Mucosa of descending colon (tissue), 3 donors: ENCODE measurements at places on chromosomes 5 and 9. TPM values are rescaled to one million over a fixed set of nuclear protein-coding genes. Genes with fewer than 3 reads are reported as not detected.

DNA sequence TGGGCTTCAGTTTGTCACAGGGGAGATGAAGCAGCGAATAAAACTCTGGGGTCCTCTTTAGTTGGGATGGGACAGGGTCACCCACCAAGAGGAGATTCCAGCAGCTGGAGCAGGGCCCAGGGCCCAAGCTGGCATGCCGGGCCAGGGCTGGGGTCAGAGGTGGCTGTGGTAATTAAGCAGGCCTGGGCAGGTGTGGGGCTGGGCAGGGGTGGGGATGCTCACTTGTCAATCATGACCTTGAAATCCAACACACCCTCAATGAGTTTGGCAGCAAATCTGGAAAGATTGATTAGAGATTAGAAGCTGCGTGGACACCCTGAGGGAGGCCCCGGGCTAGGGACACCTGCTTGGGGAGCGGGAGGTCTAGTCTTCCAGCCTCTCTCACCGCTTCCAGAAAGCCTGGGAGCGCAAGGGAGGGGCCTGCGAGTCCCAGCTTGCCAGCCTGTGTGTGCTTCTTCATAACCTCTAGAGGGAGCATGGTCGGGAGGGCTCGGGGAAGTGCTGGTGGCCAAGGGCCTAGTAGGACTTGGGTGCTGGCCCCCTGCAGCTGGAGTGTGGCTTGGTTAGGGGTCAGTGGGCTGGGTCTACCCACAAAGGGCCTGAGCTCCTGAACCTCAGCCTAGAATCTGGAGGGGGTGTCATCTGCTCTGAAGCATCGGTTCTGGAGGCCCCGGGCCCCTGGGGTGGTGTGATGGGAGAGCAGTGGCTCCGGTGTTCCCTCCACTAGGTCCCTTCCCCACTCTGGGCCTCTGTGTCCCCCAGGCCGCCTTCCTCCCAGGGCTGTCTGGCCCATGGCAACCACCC lies 7.6 kb downstream of the CRAT start:
- no peak for DNase-seq

DNA sequence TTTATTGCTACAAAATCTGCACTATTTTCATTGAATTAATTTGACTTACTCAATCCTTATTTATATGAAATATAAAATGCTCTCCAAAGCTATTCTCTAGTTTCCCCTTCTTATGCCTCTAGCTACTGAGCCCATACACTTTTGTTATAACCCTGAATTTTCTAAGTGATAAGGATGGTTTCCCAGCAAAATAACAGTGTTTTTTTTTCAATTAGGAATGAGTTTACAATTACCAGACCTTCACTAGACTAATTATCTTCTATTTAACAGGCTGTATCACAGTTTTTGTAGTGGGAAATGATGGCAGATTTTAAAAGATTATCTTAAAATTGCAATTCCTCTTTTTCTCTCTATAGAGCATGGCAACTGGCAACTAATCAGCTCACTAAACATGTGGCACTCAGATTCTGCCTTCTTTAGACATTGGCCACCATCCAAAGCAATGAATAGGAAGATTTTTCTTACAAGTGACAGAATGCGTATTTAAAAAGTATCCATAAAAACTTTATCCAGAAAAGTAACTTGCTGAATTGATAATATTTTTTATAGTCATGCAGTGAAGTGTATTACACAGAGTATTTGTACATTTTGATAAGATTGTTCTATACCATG lies 585.7 kb upstream of the ZNF608 start:
- no peak for DNase-seq

GRCh38 chr9:101636247-101636646 lies 41.5 kb upstream of the PPP3R2 start:
- no peak for DNase-seq

Gene EQTN
- 1.4 TPM for total RNA-seq

GRCh38 chr5:74206579-74207550 lies 433.7 kb downstream of the ENC1 start:
- no peak for DNase-seq

DNA sequence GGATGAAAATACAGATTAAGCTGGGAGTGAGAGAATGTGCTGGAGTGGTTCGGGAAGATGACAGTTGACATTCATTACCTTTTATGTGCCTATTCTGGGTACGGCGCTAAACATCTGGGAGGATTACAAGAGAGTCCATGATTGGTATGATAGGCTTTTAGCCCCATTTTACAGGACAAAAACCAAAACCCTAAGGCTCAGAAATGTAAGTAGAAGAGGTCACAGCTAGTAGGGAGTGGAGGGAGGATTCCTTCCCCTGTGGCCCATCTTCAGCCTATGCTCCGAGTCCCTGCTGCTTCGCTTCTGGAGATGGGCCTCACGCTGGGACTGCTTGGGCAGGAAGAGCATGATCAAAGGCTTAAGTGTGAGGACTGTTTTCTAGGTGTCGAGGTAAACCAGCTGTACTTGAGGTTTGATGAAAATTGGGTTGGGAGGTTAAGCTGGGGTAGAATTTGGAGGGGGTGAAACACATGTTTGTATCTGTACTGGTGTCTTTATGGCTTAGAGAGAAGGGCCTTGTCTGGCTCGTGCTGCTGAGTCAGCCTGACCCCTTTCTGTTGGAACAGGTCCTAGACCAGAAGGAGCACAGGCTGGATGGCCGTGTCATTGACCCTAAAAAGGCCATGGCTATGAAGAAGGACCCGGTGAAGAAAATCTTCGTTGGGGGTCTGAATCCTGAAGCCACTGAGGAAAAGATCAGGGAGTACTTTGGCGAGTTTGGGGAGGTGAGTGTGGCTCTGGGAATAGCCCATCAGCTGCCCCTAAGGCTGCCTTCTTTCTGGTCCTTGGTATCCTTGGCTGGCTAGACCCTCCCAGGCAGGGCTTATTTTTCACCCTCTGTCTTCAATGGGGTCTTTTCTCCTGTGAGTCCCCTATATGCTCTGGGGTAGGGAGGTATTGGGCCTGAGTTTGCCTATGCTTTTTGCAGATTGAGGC lies 2.1 kb downstream of the HNRNPAB start:
- no peak for DNase-seq

GRCh38 chr5:87121304-87122150 lies 146.2 kb upstream of the RASA1 start:
- no peak for DNase-seq

Gene CDX1
- total RNA-seq = 140 TPM

GRCh38 chr5:148290271-148291195 lies 21.7 kb upstream of the SPINK7 start:
- DNase-seq = no peak
